Nephron progenitor cell (in vitro differentiated cells): ENCODE measurements at places on chromosomes 11 and 22.

- no peak for DNase-seq
Measured at GRCh38 chr11:12818333-12819015, 144.3 kb downstream of the TEAD1 start.

DNA sequence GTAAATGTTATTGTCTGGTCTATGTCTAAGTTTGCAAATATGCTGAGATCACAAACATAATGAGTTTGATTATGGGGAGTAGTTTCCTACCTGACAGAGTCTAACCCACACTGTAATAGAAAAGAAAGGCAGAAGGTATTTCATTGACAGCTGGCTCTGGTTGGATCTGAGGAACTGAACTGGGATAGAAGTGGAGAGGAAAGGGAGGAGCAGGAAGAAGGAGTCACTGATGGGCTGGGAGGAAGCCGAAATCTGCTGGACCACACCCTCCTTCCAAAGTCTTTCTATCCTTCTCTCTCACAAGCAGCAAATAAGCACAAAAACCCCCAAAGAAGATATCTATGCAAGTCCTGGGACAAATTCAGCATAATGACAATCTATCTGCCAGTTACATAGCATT lies 11.7 kb downstream of the BLID start:
- DNase-seq = no peak

DNA sequence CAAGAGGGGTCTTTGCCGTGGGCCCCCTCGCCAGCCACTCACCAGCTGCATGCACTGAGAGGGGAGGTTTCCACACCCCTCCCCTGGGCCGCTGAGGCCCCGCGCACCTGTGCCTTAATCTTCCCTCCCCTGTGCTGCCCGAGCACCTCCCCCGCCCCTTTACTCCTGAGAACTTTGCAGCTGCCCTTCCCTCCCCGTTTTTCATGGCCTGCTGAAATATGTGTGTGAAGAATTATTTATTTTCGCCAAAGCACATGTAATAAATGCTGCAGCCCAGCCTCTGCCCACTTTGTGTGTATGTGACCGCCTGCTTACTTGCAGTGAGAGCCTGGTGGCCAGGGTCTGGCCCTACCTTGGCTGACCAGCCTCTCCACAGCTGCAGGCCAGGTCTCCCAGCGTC lies 2.8 kb upstream of the CRACR2B start:
- DNase-seq = no peak

DNA sequence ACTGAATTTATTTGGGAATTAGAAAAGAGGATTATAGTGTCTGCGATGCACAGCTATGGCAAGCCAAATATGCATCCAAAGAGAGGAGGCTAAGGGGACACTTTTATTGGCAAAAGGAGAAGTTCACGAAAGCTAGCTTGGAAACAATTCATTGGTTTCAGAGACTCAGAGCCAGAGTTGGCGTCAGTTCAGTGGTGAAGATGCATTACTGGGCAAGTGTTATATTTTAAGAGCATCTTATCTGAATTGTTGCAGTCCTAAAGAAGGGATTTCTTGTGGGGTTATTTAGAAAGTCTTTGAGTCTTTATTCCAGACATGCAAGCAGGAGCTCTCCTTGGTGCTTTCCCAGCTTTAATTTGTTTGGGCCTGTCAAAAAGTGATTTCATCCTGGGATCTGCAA lies 15.0 kb downstream of the CLDN5 start:
- DNase-seq = no peak

DNA sequence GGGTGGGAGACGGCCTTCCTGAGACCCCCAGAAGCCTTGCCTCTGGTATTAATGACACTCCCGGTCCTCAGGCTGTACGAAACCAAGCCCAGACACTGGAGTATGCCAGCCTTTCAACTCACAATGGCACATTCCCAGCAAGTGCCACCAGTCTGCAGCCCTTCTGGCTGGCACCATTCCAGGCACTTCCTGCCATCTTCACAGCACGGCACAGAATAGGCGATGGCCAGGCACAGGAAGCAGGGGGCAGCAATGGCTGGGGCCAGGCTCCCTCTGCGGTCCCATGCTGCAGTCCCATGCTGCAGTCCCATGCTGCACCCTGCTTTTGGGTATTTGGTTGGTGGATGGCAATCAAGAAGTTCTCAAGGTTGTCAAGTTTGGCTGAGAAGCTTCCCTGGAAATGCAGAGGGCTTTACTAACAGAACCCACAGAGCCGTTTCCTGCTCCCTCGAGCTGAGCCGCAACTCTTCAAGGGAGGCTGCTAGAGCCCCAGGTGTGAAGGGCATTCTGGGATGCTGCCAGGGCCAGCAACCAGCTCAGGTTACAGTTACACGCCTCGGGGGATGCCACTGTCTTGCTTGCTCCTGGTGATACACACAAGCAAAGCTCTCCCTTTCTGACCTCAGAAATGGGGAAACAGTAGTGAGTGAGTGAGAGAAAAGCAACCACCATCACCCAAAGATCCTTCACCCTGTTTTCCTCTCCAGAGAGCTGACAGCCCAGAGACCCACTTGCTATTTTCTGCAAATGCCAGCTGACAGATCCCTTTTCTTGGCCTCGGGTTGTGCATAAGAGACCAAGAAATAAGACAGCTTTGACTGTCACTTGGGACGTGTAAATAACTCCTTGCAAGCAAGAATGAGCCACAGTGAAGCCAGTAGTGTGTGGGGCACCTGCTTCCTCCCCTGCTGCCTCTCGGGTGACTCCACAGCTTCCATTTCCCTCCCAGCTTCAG lies 23.9 kb downstream of the LRFN4 start:
- DNase-seq = no peak

DNA sequence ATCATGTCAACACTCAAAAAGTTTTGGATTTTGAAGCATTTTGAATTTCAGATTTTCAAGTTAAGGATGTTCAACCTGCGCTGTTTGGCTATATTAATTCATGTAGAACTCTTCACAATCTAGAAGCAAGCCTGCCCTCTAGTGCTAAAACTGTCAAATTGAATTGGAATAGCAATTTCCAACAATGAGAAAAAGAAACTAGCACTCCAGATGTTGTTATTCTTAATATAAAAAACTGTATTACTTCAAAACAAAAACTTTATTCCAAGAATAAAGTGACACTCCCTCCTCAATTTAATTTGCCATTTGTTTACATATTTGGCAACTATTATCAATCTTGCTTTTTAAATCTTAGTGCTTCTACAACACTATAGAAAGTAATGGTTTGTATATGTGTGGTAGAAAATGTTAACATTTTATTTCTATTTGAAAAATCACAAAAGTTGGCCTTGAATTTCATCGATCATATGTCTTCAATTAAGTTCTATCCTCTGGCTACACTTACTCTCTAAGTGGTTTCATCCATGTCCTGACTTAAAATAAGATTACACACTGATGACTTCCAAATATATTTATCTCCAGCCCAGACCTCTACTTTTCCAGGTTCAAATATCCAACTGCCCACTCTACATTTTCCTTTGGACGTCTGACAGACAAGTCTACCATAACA lies 36.6 kb downstream of the DCUN1D5 start:
- DNase-seq = peak; percentile 3

GRCh38 chr11:13238879-13239514 lies 38.6 kb upstream of the BMAL1 start:
- DNase-seq = peak; percentile 55

DNA sequence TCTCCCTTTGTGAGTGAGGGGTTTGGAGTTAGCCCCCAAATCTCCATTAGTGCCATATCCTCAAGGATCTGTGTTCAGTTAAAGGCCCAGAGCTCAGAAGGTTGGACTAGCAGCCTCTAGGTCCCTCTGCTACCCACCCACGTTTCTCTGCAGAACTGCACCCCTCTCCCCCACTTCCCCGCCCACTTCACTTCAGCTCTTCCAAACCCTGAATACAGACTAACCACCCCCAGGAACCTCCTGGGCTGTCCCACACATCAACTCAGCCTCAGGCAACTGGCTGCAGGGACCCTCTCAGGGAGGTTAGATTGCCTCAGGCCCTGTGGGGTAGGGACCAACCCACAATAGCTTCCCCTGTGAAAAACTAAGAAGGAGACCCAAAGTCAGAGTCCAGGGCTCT lies 840 bp downstream of the VPREB3 start:
- no peak for DNase-seq

GRCh38 chr22:31177420-31178162 lies 17.6 kb downstream of the RNF185 start:
- no peak for DNase-seq

GRCh38 chr11:61390161-61390560 lies 2.2 kb upstream of the TMEM216 start:
- DNase-seq = no peak

DNA sequence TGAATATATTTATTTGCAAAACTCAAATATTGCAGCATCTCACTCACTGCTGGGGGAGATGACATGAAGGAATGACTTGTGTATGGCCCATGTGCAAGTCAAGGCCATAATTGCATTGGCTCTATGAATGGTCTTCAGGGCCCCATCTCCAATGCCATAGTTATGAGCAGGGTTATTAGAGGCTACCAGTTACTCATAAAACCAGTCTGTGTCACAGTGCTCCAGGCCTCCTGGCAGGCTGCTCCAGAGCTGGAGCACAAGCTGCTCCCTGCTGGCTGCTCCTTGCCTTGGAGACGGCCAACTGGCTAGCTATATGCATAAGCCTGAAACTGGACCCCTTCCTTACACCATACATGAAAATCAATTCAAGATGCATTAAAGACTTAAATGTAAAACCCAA lies 145.7 kb downstream of the TRPC6 start:
- no peak for DNase-seq

DNA sequence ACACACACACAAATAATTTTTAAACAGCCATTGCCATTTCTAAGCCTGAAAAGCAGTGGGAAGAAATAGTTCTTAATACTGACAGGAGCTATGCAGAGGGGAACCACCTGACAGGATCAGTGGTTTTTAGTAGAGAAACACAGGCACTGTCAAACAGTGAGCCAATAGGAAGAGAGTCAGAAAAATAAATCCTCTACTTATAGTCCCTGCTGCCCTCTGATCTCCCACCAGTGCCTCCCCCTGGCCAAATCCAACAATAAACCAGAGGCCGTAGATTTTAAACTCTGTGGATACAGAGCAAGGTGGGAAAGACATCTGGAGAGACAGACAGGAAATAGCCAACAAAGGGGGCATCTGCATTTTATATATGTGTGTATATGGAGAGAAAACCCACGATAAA lies 7.9 kb upstream of the OR56B4 start:
- no peak for DNase-seq

GRCh38 chr11:1193326-1194230 lies 29.3 kb upstream of the MUC5B start:
- no peak for DNase-seq

DNA sequence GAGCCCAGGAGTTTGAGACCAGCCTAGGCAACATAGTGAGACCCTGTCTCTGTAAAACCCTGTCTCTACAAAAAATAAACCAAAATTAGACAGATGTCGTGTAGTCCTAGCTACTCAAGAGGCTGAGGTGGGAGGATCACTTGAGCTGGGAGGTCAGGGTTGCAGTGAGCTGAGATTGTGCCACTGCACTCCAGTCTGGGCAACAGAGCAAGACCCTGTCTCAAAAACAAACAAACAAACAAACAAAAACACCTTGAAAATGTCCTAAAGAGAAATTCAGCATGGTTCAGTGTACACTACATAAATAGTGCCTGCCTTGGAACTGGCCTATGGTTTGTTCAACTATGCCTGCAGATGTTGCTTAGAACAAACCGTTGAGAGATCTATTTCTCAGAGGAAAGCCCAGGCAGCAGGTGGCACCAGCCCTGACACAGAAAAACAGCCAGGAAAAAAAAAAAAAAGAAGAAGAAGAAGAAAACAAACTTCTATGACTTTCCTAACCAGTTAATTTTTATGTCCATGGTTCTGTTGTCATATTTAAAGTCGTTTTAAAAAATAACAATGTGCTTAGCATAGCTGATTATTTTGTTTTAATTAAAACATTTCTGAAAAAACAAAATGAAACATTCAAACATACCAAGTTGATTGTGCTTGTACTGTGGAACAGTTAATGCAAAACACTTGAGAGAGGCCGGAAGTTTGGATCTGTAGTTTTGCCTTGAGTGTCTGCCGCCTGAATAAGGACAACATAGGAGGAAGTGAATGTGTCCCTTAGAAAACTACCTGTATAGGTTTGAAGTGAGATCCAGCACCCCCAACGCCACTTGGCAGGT lies 5.4 kb downstream of the KREMEN1 start:
- DNase-seq = no peak
